ENCODE measurements at places on chromosomes 2 and 18.

DNA sequence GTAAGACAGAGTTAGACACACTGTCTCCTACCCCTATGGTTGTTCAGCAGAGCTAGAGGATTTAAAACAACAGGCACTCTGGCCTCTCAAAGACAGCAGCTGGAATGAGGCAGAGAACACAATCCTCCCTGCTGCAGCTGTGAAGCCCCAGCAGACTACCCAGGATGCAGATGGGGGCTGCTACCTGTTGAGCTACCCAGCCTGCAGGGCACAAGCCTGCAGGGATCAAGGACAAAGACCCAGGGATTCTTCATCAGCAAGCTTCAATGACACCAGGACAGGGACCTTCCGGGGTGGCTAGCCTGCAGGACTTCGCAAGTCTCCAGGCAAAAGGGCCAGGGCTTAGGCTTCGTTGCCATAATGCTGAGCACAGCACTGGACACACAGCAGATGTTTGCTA lies 27.2 kb downstream of the GALNT14 start:
- no peak for DNase-seq

DNA sequence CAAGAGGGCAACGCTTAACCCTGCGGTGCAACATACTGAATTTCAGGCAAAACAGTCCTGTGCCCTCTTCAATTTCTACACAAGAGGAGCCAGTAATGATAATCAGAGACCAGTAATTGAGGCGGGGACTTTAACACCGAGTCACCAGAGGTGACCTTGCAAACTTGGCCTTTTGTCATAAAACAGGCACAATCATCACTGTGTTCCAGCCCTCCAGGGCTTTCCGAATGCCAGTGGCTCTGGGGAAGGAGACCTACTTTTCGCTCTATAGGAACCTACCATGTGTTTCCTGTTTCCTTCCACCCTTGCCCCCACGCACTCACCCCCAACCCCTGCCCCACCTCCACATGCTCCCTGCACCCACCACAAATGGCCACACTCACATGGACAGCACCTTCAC lies 47.2 kb upstream of the LOXHD1 start:
- no peak for DNase-seq

- no peak for DNase-seq
Measured at GRCh38 chr2:234910186-234910679, 41.6 kb upstream of the SH3BP4 start.

DNA sequence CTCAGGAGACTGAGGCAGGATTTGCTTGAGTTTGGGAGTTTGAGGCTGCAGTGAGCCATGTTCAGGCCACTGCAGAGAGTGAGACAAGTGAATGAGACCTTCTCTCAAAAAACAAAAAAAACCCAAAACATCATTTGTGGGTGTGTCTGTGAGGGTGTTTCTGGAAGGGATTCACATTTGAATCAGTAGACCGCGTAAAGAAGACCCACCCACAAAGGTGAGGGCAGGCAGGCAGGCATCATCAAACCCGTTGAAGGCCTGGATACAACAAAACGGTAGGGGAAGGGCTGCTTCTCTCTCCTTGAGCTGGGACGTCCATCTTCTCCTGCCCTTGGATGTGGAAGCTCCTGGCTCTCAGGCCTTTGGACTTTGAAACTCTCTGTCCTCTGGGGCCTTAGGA lies 25.4 kb downstream of the CDKL4 start:
- no peak for DNase-seq

GRCh38 chr2:135226961-135227360 lies 174.9 kb downstream of the RAB3GAP1 start:
- no peak for DNase-seq

DNA sequence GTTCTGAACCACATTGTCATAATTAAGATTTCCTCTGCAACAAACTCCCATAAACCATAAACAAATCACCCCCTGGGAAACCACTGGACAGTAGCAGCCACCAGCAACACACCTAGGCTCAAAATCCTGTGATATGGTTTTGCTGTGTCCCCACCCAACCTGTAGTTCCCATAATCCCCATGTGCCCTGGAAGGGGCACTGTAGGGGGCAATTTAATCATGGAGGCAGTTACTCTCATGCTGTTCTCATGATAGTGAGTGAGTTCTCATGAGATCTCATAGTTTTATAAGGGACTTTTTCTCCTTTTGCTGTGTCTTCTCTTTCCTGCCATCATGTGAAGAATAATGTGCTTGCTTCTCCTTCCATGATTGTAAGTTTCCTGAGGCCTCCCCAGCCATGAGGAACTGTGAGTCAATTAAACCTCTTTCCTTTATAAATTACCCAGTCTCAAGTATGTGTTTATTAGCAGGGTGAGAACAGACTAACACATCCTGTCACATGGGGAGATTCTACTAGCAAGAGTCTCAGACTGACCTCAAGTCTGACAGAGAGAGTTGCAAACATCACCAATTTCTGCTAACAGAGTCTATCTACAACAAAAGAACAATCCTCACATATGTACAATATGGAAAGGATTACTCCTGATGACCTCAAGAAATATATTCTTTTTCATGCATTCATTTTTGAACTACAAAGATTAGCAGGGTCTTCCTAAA lies 182.6 kb downstream of the GRB14 start:
- DNase-seq = no peak

GRCh38 chr2:176111309-176111663 lies 4.2 kb downstream of the HOXD11 start:
- DNase-seq = no peak

DNA sequence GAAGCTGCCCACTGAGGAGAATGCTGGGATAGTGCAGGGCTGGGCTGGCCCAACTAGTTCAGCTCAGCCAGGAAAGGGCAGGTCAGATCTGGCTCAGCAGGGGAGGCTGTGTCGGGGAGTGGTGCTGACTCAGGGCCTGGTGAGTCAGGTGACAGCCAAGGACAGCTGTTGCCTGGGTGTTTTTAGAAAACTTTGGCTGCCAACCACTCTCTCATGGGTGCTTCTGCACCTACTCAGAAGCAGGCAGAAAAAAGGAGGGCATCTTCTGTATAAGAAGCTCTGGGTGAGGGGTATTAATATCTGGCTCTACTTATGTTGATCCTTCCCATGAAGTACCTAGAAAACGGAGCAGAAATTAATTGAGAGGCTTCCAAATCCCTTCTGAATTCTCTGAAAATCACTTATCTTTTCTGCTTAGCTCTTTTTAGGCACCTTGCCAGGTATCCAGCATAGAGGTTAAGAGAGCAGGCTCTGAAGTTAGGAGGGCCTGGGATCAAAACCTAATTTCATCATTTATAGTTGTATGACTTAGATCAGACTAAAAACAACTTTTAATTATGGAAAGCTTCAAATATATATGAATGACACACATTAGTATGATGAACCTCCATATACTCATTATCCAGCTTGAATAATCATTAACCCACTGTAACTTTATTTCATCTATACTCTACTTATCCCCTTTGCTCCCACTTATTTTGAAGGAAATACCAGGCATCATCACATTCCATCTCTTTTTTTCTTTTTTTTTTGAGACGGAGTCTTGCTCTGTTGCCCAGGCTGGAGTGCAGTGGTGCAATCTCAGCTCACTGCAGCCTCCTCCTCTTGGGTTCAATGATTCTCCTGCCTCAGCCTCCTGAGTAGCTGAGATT lies 15.5 kb upstream of the RAB10 start:
- DNase-seq = peak; percentile 25

DNA sequence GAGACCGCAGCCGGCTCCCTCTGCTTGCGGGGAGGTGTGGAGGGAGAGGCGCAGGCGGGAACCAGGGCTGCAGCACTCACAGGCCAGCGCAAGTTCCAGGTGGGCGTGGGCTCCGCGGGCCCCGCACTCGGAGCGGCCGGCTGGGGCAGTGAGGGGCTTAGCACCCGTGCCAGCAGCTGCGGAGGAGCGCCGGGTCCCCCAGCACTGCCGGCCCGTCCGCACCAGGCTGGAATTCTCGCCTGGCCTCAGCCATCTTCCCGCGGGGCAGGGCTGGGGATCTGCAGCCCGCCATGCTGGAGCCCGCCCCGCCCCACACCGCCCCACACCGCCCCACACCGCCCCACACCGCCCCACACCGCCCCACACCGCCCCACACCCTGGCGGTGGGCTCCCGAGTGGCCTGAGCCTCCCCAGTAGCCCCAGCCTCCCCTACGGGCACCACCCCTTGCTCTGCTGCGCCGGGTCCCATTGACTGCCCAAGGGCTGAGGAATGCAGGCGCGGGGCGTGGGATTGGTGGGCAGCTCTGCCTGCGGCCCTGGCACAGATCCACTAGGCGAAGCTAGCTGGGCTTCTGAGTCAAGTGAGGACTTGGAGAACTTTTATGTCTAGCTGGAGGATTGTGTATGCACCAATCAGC lies 123.9 kb upstream of the MGAT5 start:
- no peak for DNase-seq

- DNase-seq = no peak
Measured at GRCh38 chr2:176147210-176147799, 4.0 kb upstream of the HOXD4 start.

GRCh38 chr2:130911482-130911881 lies 74.8 kb downstream of the ARHGEF4 start:
- no peak for DNase-seq

DNA sequence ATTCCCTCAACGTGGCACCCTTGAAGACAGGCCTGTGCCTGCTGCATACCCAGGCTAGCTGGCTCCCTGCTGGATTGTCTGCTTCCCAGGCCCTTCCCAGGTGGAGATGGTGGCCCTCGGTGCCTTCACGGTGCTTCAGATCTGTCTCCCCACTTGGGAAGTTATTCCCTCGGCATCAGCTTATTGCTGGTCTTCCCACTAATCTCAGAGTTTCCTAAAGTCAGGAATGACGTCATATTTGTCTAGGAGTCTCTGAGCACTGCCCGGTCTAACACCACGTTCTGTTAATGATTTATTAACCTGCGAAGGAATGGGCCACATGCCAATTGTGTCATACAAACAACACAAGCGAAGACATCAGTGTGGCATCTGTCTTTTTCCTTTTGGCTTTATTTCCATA lies 269.8 kb upstream of the ID2 start:
- no peak for DNase-seq

DNA sequence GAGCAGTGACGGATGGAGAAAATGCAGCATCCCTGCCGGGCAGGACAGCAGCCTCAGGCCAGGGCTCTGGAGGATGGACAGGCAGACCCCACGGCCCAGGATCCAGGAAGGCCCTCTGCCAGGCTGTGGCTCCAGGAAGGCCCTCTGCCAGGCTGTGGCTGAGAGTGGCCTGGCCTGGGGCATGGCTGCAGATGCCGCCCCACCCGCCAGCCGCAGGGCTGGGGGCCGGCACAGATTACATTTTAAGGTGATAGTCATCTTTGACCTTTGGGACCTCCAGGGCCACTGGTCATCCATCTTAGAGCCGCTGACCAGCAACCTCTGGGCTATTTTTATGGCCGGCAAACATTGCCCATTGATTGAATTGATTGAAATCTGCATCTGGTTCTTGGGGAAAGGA lies 98.0 kb upstream of the BOD1L2 start:
- DNase-seq = no peak

GRCh38 chr2:195404651-195405050 lies 252.4 kb upstream of the SLC39A10 start:
- peak; percentile 22 for DNase-seq

GRCh38 chr18:2515171-2515787 lies 56.0 kb downstream of the METTL4 start:
- no peak for DNase-seq

- peak; percentile 8 for DNase-seq
Measured at GRCh38 chr2:239944694-239945551, 80.2 kb downstream of the NDUFA10 start.

Data from CD8-positive, alpha-beta T cell (primary cell).